Amniotic epithelial cell (primary cell): ENCODE measurements at places on chromosomes 1 and 21.
A peak's percentile ranks its signal among the peaks of the same experiment; 100 is the strongest.

DNA sequence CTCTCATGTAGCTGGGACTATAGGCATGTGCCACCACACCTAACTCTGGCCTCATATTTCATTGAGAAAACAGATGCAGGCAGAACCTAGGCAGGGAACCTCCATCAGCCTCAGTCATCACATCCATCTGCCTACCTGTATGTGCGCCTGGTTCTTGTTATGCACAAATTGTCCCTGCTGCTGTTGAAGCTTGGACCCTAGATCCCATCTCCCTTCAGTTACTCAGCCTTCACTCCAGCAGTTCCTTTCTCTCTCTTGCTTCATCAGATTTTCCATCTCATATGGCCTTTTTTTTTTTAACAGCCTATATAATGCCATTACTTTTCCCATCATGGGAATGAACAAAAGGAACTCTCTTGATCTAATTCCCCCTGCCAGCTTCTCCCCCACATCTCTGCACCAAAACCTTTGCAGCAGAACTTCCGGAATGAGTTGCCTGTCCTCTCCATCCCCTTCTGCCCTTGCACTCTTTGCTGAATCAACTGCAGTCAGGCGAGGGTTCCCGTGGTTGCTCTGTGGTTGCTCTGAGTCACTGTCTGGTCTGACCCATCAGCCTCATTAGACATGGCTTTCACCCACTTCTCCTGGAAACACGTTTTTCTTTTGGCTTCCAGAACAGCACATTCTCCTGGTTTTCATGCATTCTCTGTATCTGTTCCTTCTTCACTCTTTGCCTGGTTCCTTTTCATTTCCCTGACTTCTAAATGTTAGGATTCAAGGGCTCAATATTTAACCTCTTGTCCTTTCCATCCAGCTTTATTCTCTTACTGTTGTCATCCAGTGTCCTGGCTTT lies 41.5 kb downstream of the UBE4B start:
- DNase-seq: peak; percentile 97

DNA sequence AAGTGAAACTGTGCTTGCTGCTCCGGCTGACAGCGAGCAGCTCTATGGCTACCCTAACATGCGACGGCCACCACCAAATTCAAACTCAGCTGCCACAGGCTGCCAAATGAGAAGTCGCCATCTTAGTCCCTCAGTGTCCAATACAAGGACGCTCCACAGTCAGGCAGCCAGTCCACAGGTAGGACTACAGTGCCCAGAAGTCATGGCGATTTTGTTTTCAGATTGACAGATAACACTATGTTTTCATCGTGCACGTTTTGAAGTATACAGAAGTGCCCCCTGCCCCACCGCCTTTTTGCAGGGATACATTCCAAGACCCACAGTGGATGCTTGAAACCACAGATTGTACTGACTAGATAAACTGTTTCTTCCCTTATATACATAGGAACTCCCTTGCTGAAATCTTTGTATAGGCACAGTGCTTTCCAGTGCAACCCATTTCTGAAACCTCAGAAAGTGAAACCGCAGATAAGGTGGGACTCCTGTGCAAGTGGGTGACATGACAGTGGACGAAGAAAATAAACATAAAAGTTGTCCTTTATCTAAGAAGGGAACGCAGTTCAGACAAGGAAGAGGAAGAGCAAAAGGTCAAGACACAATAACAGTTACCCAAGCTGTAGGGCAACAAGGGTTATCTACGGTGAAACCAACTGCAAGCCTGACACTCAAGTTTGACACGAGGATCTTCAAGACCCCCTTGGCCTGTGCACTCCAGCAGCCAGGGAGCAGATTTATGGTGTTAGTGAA lies 52.2 kb downstream of the STX6 start:
- no peak for DNase-seq

GRCh38 chr1:56453016-56453415 lies 126.3 kb downstream of the PLPP3 start:
- DNase-seq: no peak

GRCh38 chr1:55958498-55958897 lies 620.9 kb downstream of the PLPP3 start:
- no peak for DNase-seq

- no peak for DNase-seq
Observed at GRCh38 chr1:100461222-100461621, 76.7 kb upstream of the GPR88 start.

DNA sequence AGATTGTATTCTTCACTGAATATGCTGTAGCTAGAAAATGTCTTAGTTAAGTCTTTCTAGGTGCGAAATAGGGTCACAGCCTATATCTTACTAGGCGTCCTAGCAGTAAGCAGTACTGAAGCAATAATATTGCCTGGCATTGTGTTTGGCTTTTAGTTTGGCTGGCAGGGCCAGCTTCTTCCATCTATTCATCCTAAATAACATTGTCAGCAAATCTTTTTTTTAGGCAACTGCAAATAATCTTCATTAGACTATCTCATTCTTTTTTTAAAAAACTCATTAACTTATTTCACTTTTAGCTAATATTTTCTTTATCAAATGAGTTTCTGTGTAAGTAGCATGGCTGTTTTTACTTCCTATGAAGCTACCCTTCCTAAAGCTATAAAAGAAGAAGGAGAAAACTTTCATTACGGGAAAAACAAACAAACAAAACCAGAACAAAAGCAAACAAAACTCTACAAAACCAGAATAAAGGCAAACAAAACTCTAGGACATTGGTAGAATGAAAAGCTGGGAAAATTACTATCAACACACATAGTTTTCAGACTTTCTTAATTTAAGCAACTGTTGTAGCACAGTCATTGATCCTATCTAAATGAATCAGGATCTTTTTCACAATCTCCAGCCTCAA lies 506.0 kb downstream of the DPYD start:
- no peak for DNase-seq

DNA sequence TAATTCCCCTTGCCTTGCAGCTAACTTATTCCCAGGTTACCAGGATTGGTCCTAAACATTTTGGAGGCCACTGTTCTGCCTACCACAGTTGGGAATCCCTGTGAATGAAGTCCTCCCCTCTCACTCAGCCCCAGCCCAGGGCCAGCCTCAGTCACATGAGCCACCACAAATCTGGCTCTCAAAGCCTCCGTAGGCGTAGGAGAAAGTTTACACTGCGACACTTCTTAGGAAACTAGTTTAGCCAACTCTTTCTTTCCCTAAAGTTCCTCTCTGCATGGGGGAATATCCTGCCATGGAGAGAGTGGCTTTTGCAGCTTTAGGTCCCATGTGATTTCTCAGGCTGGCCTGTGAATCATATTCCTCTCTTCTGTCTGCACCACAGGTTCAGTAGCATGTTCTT lies 45.7 kb upstream of the ETV3 start:
- DNase-seq: no peak

DNA sequence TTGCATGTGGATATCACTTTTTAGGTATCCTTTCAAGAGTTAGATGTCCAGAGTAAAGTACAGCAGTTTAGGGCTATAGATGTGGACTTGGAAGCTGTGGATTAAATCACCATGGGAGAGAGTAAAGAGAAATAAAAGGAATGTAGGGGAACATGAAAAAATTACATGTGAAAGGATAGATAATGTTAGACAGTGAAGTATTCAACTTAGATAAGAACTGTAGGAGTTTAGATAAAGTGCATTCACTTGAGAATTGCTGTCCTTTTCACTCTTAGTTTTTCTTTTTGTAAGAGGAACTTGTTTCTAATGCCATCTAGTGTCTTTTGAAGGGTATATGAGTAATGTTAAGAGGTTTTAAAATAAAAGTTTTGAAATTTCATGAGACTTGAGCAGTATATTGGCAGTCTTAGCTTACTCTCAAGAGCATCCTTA lies 40.1 kb downstream of the MAST2 start:
- DNase-seq: peak; percentile 87

GRCh38 chr1:102970496-102971078 lies 137.7 kb downstream of the COL11A1 start:
- DNase-seq: peak; percentile 67

- no peak for DNase-seq
Observed at GRCh38 chr1:25661043-25661815, 44.6 kb downstream of the MAN1C1 start.

- no peak for DNase-seq
Observed at GRCh38 chr1:34927316-34927715, 2.1 kb downstream of the DLGAP3 start.

- peak; percentile 97 for DNase-seq
Observed at GRCh38 chr1:160260406-160261382, 1.7 kb downstream of the DCAF8 start.

DNA sequence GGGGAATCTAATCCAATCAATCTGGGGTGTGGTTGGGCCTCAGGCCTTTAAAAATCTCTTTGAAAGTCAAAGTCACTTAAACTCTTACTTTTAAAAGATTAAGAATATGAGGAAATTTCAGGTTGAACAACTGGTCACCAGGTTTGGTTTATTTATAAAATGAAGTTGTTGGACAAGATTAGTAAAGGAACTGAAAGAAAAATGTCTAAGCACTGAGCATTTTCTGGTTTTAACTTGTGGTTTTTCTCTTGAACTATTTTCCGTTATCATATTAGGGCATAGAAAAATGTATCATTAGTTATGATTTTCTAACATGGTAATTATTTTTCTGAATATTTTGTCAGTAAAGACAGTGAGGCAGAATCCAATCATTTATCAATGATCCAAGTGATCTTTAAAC lies 49.6 kb downstream of the RGS2 start:
- no peak for DNase-seq

DNA sequence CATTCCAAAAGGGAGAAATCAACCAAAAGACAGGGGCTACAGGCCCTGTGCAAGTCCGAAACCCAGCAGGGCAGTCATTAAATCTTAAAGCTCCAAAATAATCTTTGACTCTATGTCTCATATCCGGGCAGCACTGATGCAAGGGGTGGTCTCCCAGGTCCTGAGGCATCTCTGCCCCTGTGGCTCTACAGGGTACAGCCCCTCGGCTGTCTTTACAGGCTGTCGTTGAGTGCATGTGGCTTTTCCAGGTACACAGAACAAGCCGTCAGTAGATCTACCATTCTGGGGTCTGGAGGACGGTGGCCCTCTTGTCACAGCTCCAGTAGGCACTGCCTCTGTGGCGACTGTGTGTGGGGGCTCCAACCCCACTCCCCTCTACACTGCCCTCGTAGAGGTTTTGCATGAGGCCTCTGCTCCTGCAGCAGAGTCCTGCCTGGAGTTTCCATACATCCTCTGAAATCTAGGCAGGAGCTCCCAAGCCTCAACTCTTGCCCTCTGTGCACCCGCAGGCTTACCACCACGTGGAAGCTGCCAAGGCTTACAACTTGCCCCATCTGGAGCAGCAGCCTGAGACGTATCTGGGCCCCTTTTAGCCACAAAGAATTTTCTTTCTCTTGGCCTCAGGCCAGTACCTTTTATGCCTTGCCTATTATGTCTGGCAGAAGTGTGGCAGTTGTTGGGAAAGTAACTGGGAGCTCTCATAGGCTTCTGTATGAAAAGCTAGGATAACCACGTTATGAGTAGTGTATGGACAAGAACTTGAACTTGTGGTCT lies 52.5 kb downstream of the POU2F1 start:
- DNase-seq: peak; percentile 89

- DNase-seq: no peak
Observed at GRCh38 chr1:23736437-23737134, 6.7 kb upstream of the ELOA start.

DNA sequence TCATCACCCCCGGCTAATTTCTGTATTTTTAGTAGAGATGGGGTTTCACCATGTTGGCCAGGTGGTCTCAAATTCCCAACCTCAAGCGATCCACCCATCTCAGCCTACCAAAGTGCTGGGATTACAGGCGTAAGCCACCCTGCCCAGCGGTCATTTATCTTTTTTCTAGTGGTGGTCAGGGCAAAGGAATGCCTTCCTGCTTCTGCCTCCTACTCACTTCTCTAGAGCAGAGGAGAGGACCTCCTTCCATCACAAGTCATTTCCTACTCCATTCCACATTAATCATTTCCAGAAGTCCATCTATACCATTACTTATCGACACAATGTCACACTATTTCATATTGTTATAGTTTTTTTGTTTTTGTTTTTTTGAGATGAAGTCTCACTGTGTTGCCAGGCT lies 13.3 kb downstream of the FBXO42 start:
- peak; percentile 54 for DNase-seq

DNA sequence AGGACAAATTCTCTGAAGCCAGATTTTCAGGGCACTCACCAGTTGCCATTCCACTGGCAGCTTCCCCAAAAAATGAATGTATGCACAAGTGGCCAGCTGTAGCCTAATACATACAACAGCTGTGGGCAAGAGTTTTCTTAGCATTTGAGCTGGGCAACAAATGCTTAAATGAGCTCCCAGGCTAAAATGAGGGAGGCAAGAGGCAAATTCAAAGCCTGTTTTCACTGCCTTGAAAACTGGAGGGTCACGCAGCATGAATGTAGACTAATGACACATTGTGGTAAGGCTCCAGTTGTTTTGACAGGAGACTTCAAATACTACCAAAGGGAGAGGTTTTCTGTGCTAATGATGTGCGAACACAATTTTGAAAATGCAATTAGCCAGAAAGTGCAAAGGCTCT lies 88.2 kb downstream of the TIAM1 start:
- no peak for DNase-seq

GRCh38 chr1:98839840-98840239 lies 164.8 kb downstream of the PLPPR5 start:
- peak; percentile 24 for DNase-seq

- no peak for DNase-seq
Observed at GRCh38 chr1:16189003-16189402, 23.4 kb downstream of the ARHGEF19 start.

DNA sequence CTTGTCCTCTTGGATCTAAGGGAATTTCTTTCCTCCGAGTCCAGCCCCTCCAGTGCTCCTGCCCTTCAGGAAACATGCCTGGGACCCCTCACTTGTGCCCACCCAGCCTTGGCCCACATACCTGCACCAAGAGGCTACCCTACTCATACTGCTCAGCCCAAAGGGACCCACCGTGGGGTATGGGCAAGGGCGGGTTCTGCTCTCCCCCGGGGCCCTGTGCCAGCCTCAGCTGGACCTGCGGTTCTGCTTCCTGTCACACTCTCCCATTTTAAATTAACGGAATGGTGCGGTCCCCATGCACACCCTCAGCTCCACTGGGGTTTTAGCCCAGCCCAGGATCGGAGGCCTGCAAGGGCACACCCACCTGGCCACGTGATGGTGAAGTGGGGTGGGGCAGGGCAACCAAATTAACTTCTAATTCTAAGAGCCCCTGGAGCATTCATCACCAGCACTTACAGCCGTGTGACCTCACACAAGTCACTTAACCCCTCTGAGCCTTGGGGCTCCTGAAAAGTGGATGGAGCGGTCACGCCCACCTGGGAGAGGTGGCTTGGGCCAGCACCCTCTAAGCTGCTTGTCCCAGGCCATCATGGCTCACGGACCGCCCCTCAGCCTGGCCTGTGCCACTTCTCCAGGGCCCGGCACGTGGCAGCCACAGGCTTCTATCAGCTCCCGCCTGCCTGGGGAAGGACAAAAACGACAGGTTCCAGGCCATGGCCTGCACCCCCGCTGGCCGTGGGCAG lies 28.3 kb downstream of the TP73 start:
- no peak for DNase-seq

DNA sequence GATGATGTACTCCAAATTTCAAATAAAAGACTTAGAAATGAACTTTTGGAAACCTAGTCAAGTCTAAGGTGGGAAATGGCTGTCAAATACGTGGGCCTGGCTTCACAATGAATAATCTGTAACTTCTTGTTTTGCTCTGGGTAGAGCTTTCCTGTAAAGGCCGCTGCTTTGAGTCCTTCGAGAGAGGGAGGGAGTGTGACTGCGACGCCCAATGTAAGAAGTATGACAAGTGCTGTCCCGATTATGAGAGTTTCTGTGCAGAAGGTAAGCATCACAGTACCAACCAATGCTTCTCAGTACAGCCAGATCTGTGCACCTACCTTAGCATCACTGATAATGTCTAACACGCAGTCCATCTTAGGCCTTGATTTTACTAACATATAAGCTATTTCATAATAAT lies 73.6 kb downstream of the TPR start:
- DNase-seq: no peak

GRCh38 chr1:70767377-70767776 lies 280.2 kb downstream of the PTGER3 start:
- DNase-seq: no peak
